ENCODE measurements at places on chromosomes 6 and 20. TPM values are rescaled to one million over a fixed set of nuclear protein-coding genes. Genes with fewer than 3 reads are reported as not detected.

- no peak overlapping the region for H3K4me3 ChIP-seq
- H3K36me3 ChIP-seq = no peaks in the 10 kb centered on the region
These were observed 157.6 kb downstream of the MCHR2 start for GRCh38 chr6:99836471-99836870.

GRCh38 chr6:152474354-152474753, 162.8 kb downstream of the SYNE1 start:
- no peak for DNase-seq
- no peaks in the 10 kb centered on the region for H3K4me1 ChIP-seq
- H3K36me3 ChIP-seq = no peaks in the 10 kb centered on the region
- H3K27ac ChIP-seq = no peak overlapping the region
- H3K4me3 ChIP-seq = no peak overlapping the region

DNA sequence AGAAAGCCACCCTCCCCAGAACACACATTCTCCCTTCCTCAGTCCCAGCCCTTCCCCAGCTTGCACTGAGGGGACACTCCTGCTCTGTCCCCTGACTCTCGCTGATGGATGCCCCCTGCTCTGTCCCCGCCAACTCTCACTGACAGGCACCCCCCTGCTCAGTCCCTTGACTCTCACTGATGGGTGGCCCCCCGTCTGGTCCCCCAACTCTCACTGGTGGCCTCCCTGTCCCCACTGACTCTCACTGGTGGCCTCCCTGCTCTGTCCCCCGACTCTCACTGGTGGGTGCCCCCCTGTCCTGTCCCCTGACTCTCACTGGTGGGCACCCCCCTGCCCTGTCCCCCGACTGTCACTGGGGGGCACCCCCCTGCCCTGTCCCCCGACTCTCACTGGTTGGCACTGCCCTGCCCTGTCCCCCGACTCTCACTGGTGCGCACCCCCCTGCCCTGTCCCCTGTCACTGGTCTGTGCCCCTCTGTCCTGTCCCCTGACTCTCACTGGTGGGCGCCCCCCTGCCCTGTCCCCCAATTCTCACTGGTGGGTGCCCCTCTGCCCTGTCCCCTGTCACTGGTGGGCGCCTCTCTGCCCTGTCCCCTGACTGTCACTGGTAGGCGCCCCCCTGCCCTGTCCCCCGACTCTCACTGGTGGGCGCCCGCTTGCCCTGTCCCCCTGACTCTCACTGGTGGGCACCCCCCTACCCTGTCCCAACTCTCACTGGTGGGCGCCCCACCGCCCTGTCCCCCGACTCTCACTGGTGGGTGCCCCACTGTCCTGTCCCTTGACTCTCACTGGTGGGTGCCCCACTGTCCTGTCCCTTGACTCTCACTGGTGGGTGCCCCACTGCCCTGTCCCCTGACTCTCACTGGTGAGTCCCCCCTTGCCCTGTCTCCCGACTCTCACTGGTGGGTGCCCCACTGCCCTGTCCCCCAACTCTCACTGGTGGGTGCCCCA, 60.9 kb downstream of the GINS1 start:
- peaks cover 11% of the 10 kb centered on the region for H3K36me3 ChIP-seq
- no peak overlapping the region for H3K27ac ChIP-seq
- no peak for DNase-seq
- peaks cover 10% of the 10 kb centered on the region for H3K27me3 ChIP-seq
- peaks cover 17% of the 10 kb centered on the region for H3K4me1 ChIP-seq

- no peak overlapping the region for H3K4me3 ChIP-seq
- H3K27ac ChIP-seq = no peak overlapping the region
- peaks cover 4% of the 10 kb centered on the region for H3K36me3 ChIP-seq
- no peaks in the 10 kb centered on the region for H3K27me3 ChIP-seq
- peaks cover 6% of the 10 kb centered on the region for H3K4me1 ChIP-seq
These were observed 101.4 kb upstream of the AGPAT4 start for GRCh38 chr6:161374971-161375873.

- H3K27ac ChIP-seq = no peak overlapping the region
- peaks cover 5% of the 10 kb centered on the region for H3K36me3 ChIP-seq
- peaks cover 3% of the 10 kb centered on the region for H3K27me3 ChIP-seq
- H3K4me1 ChIP-seq = no peaks in the 10 kb centered on the region
- no peak for DNase-seq
These were observed 3.5 kb upstream of the NT5DC1 start for GRCh38 chr6:116096979-116097816.

DNA sequence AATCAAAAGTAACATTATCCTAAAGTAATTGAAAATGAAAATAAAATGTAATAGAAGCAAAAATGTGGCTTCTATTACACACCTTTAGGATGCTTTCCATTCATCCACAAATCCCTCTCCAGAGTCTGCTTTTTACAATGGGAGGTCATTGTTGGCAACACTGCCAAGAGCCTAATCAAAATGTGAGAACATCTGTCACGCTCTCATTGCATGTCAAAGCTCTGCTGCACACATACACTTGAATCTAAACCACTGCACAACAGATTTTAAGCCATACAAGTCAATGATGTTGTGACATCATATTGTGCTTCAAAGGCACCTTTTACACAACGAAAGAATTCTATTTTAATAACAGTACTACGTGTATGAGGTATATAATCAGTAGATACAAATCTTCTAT, 82.1 kb downstream of the PREP start:
- peaks cover 80% of the 10 kb centered on the region for H3K4me1 ChIP-seq
- peaks cover 6% of the 10 kb centered on the region for H3K27me3 ChIP-seq
- peak overlapping the region; percentile 95 for H3K27ac ChIP-seq
- DNase-seq = no peak

DNA sequence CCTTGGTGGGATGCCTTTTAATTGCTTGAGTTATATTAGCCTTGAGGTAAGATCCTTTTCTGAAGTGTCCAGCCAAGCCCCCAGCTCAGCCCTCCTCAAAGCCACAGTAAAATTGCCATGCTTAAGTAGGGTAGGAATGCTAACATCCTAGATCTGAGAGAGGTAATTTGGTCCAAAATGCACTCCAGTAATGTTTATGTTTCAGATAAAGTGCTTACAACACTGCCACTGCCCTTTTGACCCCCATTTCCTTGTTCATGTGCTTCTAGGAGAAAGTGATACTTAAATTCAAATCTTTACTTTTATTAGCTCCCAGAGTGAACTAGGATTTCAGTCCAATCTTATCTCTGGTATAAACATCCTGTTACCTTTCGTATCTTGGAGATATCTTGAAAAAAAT, 318.0 kb downstream of the BMP2 start:
- no peak overlapping the region for H3K4me3 ChIP-seq
- H3K27me3 ChIP-seq = peaks cover 1% of the 10 kb centered on the region
- DNase-seq = no peak
- no peaks in the 10 kb centered on the region for H3K4me1 ChIP-seq
- no peak overlapping the region for H3K27ac ChIP-seq
- no peaks in the 10 kb centered on the region for H3K36me3 ChIP-seq

- no peak overlapping the region for H3K4me3 ChIP-seq
- H3K4me1 ChIP-seq = peaks cover 19% of the 10 kb centered on the region
- no peak for DNase-seq
These were observed 199.0 kb downstream of the PRKN start for GRCh38 chr6:162528538-162528937.

DNA sequence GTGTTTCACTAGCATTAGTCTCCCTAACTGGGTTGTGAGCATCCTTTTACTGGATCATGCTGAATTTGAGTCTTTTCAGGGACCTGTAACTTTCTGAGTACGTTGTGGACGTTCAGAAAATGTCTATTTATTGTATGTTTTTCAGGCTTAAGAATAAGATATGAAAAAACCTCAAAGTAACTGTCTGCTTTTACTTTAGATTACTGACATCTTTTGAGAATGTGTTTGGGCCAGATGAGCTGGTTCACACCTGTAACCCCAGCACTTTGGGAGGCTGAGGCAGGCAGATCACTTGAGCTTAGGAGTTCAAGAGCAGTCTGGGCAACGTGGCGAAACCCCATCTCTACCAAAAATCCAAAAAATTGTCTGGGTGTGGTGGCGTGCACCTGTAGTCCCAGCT, 32.7 kb downstream of the NCOA3 start:
- no peaks in the 10 kb centered on the region for H3K27me3 ChIP-seq
- no peak overlapping the region for H3K4me3 ChIP-seq
- no peak for DNase-seq
- H3K36me3 ChIP-seq = no peaks in the 10 kb centered on the region

- no peaks in the 10 kb centered on the region for H3K4me1 ChIP-seq
- H3K27me3 ChIP-seq = no peaks in the 10 kb centered on the region
- H3K27ac ChIP-seq = no peak overlapping the region
- H3K4me3 ChIP-seq = no peak overlapping the region
These were observed 13.1 kb downstream of the BMP2 start for GRCh38 chr20:6780433-6781190.

GRCh38 chr6:158752613-158753012, 66.6 kb downstream of the EZR start:
- H3K4me1 ChIP-seq = peaks cover 47% of the 10 kb centered on the region
- H3K36me3 ChIP-seq = no peaks in the 10 kb centered on the region
- no peak for DNase-seq
- H3K27ac ChIP-seq = peak overlapping the region; percentile 94
- H3K4me3 ChIP-seq = peak overlapping the region; percentile 12
- H3K27me3 ChIP-seq = peaks cover 15% of the 10 kb centered on the region

DNA sequence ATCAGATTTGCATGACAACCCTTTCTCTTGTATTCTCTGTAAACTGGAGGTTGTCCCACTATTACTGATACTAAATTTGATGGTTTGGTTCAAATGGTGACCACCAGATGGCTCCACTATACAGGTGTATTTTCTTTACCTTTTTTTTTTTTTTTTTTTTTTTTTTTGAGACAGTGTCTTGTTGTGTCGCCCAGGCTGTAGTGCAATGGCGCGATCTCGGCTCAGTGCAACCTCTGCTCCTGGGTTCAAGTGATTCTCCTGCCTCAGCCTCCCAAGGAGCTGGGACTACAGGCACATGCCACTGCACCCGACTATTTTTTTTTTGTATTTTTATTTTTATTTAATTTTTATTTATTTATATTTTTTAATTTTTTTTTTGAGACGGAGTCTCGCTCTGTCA, 6.6 kb upstream of the WTAP start:
- no peak for DNase-seq
- H3K36me3 ChIP-seq = no peaks in the 10 kb centered on the region
- H3K27ac ChIP-seq = no peak overlapping the region
- peaks cover 2% of the 10 kb centered on the region for H3K4me1 ChIP-seq
- no peaks in the 10 kb centered on the region for H3K27me3 ChIP-seq

GRCh38 chr6:136401749-136402148, 112.1 kb upstream of the BCLAF1 start:
- DNase-seq = no peak
- no peaks in the 10 kb centered on the region for H3K4me1 ChIP-seq
- H3K27me3 ChIP-seq = no peaks in the 10 kb centered on the region
- peak overlapping the region; percentile 2 for H3K27ac ChIP-seq

GRCh38 chr6:25175196-25175595, 104.0 kb upstream of the CARMIL1 start:
- no peak for DNase-seq
- H3K27ac ChIP-seq = no peak overlapping the region
- no peaks in the 10 kb centered on the region for H3K36me3 ChIP-seq
- H3K4me3 ChIP-seq = no peak overlapping the region
- H3K4me1 ChIP-seq = no peaks in the 10 kb centered on the region

DNA sequence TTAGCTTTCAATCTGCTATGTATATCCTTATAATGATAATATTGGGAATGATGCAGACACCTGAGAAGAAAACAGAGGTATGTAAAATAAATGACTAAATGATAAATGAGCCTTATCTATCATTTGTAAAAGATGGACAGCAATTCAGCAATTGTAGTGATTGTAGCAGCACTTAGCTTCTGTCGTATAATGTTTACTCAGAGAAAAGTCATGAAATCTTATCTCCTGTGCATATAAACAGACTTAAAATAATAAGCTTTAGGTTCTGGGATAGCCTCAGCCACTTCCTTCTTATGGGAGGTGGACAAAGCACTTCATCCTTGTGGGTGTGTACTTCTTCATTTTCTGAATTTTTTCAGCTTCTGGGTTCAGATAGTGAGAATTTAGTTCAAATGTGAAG, 324.8 kb upstream of the MAP3K7 start:
- H3K36me3 ChIP-seq = peaks cover 8% of the 10 kb centered on the region
- no peaks in the 10 kb centered on the region for H3K4me1 ChIP-seq
- H3K4me3 ChIP-seq = no peak overlapping the region

GRCh38 chr20:1707588-1708449, 50.2 kb upstream of the SIRPG start:
- H3K36me3 ChIP-seq = peaks cover 5% of the 10 kb centered on the region
- no peaks in the 10 kb centered on the region for H3K4me1 ChIP-seq
- no peak overlapping the region for H3K4me3 ChIP-seq
- H3K27ac ChIP-seq = no peak overlapping the region
- no peak for DNase-seq
- H3K27me3 ChIP-seq = peaks cover 1% of the 10 kb centered on the region

DNA sequence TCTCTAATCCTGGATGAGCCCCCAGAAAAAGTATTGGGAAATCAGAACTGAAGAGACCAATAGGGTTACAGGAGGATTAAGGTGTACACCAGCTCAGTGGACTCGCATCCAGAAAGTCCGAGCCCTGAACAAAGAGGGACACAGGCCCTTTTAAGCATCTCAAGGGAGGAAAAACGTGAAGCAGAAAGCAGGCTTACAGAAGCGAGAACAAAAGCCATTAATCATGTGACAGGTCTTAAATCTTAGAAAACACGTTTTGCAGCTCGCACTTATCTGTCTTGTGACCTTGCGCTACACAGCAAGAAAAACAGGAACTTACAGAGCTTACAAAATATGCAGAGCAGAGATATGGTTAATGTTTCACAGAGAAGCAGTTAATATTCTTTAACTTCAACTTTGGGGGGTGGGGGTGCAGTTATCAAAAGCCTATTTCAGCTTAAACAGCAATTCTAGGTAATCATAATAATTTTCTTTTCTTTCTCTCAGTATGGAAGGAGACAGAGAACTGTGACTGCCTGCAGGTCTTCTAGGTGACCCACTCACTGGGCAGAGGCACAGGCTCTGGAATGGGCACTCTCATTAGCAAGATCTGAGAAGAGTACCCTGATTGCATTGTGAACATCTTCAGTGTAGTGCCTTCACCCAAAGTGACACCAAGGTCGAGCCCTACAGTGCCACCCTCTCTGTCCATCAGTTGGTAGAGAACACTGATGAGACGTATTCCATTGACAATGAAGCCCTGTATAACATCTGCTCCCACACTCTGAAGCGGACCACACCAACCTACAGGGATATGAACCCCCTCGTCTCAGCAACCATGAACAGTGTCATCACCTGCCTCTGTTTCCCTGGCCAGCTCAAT, 65.0 kb upstream of the MOCS1 start:
- H3K36me3 ChIP-seq = peaks cover 22% of the 10 kb centered on the region
- no peak overlapping the region for H3K4me3 ChIP-seq
- H3K27ac ChIP-seq = no peak overlapping the region
- H3K4me1 ChIP-seq = no peaks in the 10 kb centered on the region

GRCh38 chr20:62441987-62442539, 14.7 kb upstream of the RBBP8NL start:
- no peak for DNase-seq
- no peaks in the 10 kb centered on the region for H3K4me1 ChIP-seq

The RCAN2 gene
- 21.6 TPM for total RNA-seq

The PTCRA gene
- not detected for total RNA-seq

The TCP11 gene
- total RNA-seq = not detected

The TBCC gene
- total RNA-seq = 35.2 TPM

The DEF6 gene
- total RNA-seq = 1.8 TPM

The PRSS16 gene
- 0.64 TPM for total RNA-seq

The PSMB8 gene
- total RNA-seq = not detected

The SLC17A2 gene
- not detected for total RNA-seq

The EFCAB8 gene
- total RNA-seq = not detected

The PTPRA gene
- 59.5 TPM for total RNA-seq

The CTCFL gene
- total RNA-seq = not detected

All from glutamatergic neuron (in vitro differentiated cells).